ENCODE measurements at places on chromosomes 4 and X.

DNA sequence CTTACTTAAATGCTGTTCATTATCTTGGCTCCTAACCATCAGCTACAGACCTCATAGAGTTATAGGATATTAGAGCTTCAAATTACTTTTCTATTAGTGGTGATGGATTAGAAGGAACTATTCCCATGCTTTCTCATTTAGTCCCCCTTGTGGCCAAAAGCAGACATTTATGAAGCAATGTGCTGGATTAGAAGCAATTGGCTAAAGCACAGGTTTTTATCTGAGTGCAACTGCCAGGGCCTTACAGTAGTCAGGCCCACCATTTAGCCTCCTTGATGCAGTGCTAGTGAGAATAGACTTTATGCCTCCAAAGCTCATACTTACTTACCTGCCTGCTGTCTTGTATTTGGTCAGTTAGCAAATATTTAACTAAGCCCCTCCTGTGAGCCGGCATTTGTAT lies 93.0 kb downstream of the TSPAN7 start:
- DNase-seq, result no peak

- DNase-seq, result no peak
Observed at GRCh38 chr4:78119698-78120097, 62.6 kb downstream of the FRAS1 start.

DNA sequence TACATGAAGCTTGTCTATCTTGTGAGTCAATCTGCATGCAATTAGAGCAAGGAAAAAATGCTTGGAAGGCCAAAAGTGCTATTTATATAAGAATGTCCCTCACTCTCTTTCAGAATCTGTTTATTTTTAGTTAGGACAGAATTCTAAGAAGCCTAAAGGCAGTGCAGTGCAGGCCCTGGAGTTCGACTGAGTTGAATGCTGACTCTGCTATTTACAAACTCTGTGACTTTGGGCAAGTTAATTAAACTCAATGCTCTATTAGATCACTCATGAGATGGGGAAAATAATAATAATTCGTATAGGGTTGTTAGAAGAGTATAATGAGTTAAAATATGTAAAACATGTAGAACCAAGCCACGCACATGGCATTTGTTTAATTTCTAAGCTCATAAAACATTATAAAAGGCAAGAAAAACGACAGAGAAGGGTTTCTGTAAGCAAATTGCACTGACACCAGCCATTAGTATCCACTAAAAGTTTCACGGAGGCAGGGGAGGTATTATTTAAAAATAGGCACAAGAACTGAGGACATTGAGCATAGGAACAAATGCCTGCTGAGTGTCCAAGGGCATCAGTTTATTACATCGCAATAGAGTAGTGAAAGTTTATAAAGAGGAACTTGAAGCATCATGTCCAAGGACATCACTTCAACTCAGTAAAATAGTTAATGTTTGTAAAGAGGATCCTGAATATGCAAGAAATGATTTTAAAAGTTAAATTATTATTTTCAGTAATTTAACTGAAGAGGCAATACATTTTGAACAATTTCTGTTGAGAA lies 115.0 kb upstream of the INPP4B start:
- DNase-seq, result no peak

DNA sequence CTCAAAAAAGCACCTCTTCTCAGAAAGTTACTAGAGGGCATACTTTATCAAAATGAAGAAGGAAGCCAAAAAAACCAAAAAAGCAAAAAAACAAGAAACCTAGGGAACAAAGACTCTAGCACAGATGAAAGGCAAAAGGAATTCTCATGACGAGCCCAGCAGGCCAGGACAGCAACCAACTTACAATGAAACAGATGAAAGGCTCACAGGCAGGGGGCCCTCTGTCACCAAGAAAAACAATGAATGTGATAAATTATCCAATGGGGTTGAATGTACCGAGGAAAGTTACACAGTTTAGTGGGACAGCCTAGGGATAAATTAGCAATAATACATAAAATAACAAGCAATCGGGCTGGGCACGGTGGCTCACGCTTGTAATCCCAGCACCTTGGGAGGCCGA lies 79.0 kb downstream of the GPR82 start:
- DNase-seq, result no peak

GRCh38 chr4:177380730-177381287 lies 61.4 kb downstream of the AGA start:
- DNase-seq, result no peak

- DNase-seq, result no peak
Observed at GRCh38 chrX:16042980-16043379, 80.4 kb upstream of the GRPR start.

GRCh38 chrX:79259073-79259689 lies 108.0 kb downstream of the ITM2A start:
- no peak for DNase-seq

DNA sequence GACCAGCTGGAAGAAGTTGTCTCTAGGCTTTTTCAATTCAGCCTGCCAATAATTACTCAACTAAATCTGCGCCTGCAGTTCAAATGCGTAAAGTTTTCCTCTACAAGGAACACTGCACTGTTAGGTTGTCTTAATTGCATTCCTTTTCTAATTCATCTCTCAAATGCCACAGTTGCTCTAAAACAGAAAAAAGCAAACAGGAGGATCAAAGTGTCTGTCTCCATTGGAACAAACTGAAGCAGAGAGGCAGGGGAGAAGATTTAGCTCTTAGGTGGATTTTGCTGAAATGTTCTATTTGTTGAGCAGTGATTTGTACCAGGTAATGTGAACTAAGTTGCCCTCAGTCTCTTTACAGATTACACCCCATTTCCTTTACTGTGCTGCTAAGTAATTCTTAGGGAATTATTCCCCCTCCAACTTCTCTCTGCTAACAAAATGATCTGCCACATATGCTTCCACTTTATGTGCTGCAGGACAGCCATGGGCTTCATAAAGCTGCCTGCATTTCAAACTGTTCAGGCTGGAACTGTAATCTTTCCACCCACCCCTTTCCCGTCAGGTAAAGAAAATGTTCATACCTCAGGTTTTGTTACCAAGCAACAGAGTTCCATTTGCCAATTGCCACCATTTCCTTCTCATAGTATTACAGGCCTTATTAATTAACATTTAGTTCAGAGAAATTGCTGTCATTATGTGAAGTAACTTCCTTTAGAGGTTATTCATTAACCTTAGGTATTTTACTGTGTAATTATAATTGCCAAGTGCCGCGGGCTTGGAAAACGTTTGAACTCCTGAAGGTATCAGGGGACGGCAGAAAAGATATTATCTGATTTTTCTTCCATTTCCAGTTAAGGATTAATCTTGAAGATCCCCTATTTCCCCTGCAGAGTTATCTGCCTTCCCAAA lies 149.3 kb downstream of the SPRY1 start:
- DNase-seq, result no peak

- DNase-seq, result peak; percentile 22
Observed at GRCh38 chr4:16196482-16197393, 29.5 kb downstream of the TAPT1 start.

DNA sequence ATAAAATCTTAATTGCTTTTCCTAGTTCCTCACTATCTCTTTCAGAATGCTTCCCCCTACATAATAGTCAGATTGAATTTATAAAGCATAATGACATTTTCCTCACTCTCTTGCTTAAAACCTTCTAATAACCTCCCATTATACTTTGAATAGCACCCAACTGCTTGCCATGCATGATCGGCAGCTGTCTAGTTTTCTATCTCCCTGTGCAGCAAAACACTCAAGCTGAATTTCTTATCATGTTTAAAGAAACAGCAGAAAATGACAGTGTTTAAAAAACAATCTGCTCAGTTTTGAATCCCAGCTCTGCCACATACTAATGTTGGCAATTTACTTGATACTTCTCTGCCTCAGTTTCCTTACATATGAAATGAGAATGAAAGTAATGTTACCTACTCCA lies 947.1 kb upstream of the HS3ST1 start:
- no peak for DNase-seq

- DNase-seq, result no peak
Observed at GRCh38 chrX:57985951-57986350, 75.7 kb upstream of the ZXDA start.

GRCh38 chr4:37464373-37465128 lies 220.0 kb downstream of the NWD2 start:
- DNase-seq, result no peak

- no peak for DNase-seq
Observed at GRCh38 chr4:16764622-16765021, 133.8 kb downstream of the LDB2 start.

DNA sequence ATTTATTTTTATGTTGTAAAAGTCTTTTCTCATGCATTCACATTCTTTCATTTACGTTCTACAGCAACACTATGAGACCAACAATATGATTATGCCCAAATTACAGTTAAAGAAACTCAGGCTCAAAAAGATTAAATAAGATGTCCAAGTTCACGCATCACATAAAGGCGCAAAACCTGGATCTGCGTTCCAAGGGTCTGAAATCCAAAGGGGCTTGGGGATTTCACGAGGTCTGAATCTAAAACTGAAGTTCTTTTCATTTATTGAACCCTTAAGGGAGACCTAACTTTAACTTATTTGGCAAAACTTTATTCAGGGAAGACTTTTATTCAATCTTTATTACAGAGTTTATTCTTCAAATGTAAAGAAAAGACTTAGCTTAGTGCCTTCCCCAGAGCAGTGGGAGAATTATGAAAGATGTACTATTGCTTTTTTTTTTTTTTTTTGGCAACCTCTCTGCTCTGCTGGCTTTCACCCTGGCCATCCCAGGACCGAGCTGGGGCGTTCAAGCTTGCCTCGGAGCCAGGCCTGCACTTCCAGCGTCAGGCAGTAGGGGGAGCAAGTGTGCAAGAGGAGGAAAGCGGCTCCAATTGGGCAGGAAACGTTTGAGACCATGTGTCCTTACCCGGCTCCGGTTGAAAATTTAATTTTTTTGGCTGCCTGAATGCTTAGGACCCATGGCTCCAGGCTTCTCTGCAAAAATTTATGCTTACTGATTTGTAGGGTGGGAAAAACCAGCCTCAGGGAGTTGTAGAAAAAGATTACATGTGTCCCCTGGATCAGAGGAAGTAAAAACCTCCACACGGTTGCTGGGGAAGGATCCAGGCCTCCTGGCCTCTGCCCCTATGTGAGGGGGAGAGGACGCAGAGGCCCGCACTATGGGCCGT lies 344.3 kb upstream of the KLF3 start:
- DNase-seq, result peak; percentile 0

DNA sequence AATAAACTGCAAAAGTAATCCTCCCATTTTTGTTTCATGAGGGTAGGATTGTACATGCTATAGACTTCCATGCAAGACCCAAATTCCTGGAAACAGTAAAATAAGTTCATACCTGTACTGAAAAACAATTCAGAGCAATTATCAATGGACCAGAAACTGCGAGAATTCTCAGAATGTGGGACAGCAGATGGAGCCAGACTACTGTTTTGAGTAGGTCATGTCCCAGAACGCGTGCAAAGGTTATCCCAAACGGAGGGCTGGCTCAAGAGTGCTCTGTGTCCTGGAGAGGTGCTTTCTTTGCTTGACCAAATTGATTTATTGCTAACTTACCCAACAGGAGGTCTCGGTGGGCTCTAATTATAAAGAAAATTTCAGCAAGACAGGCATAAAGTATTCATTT lies 1.7 kb upstream of the MAGEH1 start:
- no peak for DNase-seq

DNA sequence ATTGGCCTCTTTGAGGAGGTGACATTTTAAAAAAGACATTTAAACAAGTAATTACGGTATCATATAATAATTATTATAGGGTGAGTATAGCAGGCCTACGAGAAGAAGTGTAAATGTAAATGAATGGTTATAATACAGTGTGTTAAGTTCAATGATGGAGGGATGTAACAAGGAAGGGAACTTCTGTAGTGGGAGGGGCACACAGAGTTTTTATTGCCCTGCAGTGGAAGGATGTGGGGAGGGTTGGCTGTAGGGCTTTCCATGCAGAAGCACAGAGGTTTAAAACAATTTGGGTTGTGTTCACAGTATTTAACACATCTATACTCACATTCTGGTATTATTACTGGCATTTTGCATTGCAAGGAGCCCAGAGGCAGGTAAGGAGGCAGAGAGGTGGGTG lies 41.1 kb downstream of the AFF1 start:
- DNase-seq, result no peak

DNA sequence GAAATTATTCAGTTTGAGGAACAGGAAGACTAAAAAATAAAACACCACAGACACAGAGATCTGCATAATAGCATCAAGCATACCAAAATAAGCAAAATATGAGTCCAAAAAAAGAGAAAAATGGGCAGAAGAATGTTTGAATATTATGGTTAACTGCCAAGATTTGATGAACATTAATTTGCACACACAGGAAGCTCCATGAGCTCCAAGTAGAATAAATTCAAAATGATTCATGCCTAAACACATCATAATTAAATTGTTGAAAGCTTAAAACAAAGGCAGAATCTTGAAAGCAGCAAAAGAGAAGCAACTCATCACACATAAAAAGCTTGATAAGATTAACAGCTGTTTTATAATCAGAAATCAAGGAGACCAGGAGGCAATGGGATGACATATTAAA lies 156.6 kb upstream of the ARSJ start:
- no peak for DNase-seq

GRCh38 chrX:53440621-53441517 lies 6.7 kb upstream of the HSD17B10 start:
- peak; percentile 0 for DNase-seq

GRCh38 chr4:57194068-57194611 lies 84.0 kb upstream of the IGFBP7 start:
- DNase-seq, result no peak

DNA sequence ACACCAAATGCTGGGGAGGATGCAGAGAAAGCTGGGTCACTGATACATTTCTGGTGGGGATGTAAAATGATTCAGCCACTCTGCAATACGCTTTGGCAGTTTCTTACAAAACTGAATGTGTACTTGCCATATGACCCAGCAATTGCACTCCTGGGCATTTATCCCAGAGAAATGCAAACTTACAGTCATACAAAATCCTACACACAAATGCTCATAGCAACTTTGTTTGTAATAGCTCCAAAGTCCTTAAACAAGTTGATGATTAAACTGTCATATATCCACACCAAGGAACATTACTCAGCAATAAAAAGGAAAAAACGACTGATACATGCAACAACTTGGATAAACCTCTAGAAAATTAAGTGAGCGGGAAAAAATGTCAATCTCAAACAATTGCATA lies 12.3 kb downstream of the MID1 start:
- DNase-seq, result no peak

GRCh38 chr4:7956270-7956808 lies 16.7 kb upstream of the AFAP1 start:
- no peak for DNase-seq

- no peak for DNase-seq
Observed at GRCh38 chrX:154117566-154117965, 20.0 kb upstream of the MECP2 start.

DNA sequence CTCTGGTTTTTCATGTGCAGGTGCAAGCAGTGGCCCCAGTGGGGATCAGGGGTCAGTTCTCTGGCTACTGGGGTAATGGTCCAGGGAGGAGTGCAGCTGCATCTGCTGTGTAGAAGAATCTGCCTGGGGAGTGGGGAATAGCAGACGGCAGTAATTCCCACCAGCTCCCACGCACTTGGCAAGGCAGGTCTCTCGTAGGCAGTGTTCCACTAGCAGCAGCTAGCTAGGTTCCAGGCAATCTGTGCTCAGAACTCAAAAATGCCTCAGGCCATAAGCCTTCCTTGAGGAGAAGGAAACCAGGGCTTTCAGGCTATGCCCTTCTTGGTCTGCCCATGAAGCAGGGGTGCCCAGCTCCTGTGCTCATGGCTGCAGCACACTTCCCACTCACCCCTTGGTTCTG lies 38.8 kb downstream of the DCLK2 start:
- DNase-seq, result no peak

Data from DMS79 (cell line).